ENCODE measurements at places on chromosomes 4 and X. TPM values are rescaled to one million over a fixed set of nuclear protein-coding genes. Genes with fewer than 3 reads are reported as not detected.

Gene ZAR1
- total RNA-seq, result not detected

Gene IL9R
- not detected for total RNA-seq

DNA sequence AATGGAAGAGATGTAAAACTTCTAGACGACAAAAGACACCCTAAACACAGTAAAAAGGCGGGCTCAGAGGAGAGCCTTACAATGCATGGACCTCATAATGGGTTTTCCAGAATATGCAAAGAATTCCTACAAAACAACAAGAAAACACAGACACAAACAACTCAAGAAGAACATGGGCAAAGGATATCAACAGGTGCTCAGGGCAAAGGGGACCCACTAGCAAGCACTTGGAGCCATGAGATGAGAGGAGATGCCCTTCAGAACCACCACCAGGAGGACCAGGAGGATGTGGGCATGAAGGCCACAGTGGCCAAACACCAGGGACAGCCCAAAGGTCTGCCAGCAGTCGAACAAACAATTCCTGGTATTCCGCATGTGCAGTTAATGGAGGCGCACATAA is 17.2 kb downstream of the PDZD4 start:
- DNase-seq, result no peak

- DNase-seq, result no peak
Observed at GRCh38 chrX:22186165-22186564, 86.5 kb upstream of the CBLL2 start.

- DNase-seq, result no peak
Observed at GRCh38 chrX:3771766-3772165, 58.3 kb upstream of the PRKX start.

DNA sequence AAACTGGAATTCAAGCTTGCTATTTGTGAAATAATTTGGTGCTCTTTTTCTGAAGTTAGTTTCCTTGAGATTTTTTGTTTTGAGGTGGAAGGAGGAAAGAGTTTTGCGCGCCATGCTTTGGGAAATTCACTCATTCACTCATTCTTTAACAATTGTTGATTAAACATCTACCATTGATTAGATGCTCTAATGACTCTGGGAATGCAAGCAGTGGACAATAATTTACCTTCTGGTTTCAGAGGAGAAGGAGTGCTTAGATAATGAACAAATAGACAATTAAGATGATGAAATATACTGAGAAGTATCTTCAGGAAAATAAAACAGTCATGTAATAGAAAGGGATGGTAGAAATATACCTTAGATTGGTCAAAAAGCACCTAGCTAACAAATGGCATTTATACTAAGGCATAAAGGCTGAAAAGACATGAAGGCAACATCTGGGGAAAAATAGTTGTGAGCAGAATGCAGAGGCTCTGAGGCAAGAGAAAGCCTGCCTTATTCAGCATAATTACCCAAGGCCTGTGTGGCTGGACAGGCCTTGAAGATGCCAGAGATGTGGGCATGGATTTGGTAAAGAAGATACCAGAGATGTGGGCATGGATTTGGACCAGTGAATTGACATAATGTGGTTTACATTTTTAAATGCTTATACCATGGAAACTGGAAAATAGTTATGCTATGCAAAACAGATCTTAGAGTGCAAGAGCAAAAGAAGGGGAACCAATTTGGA is 2.7 kb upstream of the COMMD8 start:
- DNase-seq, result no peak

DNA sequence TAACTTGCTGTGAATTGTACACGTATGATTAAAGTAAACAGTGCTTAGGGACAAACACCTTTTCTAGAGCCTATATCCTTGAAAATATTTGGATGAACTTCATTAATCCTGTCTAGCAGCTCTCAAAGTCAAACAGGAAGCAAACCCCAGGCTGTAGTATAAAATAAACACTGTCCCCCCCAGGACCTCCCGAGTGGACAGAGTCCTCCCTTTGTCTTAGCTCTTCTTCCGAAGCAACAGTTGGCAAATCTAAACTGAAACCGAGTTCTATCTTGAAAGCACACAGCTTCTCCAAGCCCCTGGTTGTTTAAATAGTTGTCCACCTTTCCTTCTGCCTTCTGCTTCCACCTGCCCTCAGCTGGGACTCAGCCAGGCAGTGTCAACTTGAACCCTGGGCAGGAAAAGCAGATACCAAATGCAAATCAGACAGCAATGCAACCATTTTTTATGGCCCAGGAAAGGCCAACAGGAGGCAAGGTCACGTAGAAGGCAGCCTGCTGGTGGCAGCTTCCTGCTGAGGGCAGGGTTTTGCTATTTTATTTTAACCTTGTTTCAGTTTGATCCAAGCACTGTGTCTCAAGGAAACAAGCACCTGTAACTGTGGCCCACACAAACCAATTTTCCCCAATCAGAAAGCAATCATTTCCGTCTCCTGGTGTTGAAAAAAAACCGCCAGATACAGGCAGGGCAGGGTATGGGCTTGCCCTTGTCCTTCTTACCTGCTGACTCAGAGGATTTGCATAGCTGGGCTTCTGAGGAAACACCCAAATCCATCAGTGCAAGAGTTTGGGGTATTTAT is 110.3 kb upstream of the KIT start:
- DNase-seq, result no peak

DNA sequence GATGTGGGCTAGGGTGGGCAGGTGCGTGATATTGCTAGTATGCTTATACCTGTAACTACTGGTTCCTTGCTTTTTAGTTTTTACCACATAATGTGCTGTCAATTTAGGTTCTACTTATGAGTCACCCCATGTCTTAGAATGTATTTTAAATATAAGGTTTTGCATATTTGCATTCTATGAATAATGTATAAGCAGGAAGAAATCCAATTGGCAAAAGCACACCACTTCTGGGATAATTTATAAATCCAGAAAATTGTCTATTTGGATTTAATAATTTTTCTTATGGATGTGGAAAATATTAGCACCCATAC is 421.6 kb downstream of the PCDH7 start:
- DNase-seq, result no peak

Data from heart left ventricle (tissue), 16 donors.